ENCODE measurements at places on chromosomes 16 and 17.

DNA sequence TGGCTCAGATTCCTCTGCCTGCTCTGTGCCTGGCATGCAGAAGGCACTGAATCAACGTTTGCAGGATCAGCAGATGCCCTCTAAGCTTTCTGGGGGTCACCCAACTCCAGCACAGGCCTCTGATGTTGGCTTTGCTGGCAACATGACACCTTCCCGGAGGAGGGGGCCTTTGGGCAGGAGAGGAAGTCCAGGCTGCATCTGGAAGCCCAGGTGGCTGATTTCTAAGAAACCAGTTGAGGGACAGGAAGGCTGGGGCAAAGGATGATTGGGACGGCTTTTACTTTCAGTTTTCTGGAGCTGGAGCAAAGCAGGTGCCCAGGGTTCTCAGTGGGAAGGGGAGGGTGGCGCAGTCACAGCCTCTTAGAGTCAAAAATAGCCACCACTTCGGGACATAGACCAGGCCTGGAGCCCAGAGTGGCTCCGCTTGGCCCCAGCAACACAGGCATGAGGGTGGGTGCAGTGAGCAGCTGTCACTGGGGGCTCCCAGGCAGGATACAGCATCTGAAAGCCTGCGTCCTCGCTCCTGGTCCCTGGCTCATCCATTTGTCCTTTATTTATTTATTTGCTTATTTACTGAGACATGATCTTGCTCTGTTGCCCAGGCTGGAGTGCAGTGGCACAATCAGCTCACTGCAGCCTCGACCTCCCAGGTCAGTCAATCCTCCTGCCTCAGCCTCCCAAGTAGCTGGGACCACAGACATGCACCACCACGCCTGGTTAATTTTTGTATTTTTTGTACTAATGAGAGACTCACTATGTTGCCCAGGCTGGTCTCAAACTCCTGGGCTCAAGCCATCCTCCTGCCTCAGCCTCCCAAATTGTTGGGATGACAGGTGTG lies 15.1 kb downstream of the SOCS1 start:
- DNase-seq, result peak; percentile 78

DNA sequence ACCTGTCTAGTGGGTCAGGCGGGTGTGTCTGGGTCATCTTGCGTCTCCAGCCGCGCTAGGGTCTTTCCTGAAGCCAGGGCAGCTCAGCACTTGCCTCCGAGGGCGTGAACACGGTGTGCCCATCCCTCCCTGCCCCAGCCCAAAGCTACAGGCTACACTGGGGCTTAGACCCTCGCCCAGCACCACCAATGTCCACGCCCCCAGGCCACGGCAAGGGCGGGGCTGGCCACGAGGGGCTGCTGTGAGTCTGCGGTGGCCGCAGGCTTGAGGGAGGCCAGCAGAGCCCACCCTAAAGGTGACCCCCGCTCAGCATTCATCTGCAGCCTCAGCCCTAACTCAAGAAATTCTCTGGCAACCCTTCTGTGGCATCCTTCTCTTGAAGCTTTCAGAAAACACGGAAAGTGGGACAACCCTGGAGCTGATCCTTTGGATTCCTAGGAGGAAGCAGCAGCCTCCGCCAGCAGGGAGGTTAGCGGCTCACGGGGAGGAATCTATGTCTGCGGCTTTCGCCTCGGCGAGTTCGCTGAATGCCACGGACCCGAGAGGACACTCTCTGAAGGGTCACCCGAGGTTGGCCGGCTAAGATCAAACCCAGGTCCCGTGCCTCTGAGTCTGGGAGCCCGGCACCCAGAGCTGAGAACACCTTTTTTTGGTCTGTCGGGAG lies 41.7 kb downstream of the TIMM22 start:
- no peak for DNase-seq

GRCh38 chr17:45345554-45346215 lies 28.9 kb upstream of the MAP3K14 start:
- no peak for DNase-seq

- DNase-seq, result peak; percentile 53
These were observed 2.8 kb downstream of the TOB1 start for GRCh38 chr17:50863221-50863843.

DNA sequence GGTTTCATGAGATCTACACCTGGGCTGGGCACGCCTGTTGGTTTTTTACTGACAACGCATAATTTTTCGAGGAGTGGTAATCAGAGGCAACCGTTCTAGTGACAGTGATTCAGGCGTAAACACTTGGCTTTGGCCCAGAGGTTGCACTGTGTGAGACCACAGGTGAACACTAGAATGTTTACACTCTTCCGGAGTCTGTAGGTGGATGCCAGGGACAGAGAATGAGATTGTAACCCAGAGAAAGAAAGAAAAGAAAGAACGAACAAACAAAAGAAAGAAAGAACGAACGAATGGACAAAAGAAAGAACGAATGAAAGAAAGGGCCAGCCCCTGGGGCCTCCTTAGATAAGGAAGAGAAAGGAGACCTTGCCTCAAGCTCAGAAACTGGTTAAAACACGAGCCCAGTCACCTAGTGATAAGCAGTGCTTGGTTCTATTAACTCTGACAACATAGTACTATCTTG lies 113.2 kb downstream of the PRKCB start:
- peak; percentile 99 for DNase-seq

DNA sequence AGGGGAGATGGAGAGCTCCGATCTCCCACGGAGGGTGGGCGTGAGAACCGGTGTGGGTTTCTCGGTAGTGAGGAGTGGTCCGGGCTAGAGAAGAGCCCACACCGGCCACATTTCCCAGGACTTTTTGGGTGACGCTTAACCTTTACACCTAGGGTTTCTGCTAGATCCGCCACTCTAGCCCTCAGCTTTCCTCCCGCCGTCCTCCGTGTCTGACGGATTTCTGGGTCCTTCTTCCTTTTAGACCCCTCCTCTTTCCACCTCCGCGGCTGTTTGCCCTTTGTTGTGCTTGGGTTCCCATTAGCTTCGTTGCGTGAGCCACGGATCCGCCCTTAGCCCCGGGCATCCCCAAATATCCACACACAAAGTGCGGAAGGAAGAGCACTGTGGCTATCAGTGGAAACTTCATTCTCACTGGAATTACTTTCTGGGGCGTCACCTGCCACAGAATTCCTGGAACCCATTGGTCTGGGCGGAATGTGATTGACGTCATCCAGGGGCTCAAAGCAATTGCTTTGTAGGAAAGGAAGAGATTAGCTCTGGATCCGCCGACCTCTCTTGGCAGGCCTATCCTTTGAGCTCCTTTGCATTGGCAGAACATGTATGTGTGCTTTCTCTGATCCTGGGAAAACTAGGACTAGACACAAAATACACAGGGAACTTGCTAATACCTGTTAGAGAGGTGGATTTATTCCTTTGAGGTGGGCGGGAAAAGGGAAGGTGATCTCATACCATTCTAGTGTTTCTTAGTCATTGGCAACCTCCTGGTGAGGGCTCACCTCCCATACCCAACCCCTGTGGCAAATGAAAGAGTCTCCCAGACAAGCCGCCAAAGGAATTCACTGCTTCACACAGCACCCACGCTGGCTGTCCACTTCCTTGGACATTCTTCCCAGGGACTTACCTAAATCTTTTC lies 654 bp downstream of the TNFAIP1 start:
- DNase-seq, result peak; percentile 16

GRCh38 chr16:768428-768827 lies 7.9 kb downstream of the MSLN start:
- no peak for DNase-seq

All from RPMI8226 (cell line).